ENCODE measurements at places on chromosomes 2 and 18.

DNA sequence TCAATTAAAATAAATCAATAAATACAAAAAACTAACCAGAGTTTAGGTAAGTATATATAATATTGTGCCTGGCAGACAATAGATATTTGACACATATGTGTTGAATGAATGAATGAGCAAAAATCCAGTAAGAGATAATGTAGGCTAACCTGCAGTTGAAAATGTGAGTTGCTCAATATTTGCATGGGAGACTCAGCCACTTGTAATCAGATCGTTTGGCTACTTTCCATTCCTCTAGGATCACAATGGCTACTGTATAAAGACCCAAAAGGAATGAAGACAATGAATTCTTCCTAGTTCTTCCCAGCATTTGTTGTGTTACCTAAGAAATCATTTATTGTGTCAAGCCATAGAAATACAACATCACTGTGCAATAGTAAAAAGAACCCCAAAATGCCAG lies 25.3 kb downstream of the PIEZO2 start:
- no peak for DNase-seq

- DNase-seq = no peak
Measured at GRCh38 chr2:108365656-108366055, 12.1 kb upstream of the SULT1C4 start.

- no peak for DNase-seq
Measured at GRCh38 chr2:8319219-8319618, 362.6 kb upstream of the ID2 start.

GRCh38 chr2:238285653-238286082 lies 2.7 kb downstream of the PER2 start:
- no peak for DNase-seq

- no peak for DNase-seq
Measured at GRCh38 chr2:190600293-190601103, 48.4 kb upstream of the NAB1 start.

- no peak for DNase-seq
Measured at GRCh38 chr2:222358876-222359275, 60.1 kb upstream of the PAX3 start.

- DNase-seq = no peak
Measured at GRCh38 chr2:181046833-181047232, 66.4 kb downstream of the UBE2E3 start.

- DNase-seq = no peak
Measured at GRCh38 chr18:47928466-47928865, 2.0 kb downstream of the SMAD2 start.

DNA sequence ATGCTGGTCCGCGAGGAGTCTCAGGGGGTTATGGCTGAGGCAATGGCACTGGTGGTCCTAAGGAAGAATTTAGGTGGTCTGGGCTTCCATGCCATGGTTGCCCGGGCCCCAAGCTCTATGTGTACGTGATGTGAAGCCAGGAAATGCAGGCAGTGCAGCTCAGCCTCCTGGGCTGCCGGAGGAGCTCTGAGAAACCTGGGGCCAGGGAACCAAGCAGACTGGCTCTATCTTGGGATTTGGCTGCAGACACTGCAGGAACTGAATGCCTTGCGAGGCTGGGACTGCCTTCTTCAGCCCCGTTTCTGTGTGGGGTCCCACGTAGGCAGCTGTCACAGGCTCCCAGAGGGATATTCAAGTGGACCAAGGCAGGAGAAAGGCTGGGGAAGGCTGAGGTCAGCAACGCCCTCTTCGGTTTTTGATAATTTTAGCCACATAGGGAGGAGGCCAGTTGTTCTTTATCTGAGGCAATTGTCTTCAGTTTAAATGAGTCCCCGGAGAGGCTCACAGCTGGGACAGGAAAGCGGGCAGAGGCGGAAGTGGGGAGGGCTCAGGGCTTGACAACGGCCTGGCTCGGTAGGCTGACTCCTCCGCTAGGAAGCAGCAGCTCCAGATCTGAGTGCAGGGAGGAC lies 77.7 kb downstream of the RHOB start:
- no peak for DNase-seq

DNA sequence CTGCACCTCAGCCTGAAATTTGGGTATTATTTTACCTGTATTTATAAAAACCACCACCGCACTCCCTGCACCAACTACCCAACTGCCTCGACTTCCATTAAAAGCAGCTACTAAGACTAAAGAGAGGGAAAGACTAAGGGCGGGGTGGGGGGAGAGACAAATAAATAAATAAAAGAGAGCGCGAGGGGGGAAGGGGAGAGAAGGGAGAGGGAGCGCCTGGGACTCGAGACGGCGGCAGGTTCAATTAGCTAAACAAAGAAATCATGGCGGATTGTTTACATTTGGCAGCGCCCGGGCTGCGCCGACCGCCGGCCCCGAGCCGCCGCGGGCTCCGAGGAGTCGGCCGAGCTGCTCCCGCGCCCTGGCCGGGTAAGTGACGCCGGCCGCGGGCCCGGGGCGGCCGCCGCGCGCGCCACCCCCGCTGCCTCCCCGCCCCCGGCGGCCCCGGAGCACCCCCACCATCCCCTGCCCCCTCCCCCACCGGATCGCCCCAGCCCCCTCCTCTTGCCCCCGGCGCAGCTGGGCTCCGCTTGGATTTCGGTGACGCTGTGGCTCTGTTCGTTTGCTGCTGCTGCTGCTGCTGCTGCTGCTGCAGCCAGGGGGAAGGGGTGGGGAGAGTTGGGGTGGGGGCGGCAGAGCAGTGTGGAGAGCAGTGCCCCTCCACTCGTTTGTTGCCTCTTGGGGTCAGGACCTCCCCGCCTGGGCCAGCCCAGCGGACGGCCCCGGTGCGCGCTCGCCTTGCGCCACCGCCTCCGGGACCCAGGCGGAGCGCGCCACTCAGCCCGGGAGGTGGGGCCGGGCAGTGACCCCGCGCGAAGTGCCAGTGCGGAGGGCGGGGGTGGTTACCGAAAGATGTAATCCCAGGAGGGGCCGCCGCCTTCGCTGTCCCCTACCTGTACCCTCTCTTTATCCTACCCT lies 187.2 kb upstream of the FANCL start:
- no peak for DNase-seq

GRCh38 chr2:71675296-71675695 lies 221.9 kb downstream of the DYSF start:
- no peak for DNase-seq

DNA sequence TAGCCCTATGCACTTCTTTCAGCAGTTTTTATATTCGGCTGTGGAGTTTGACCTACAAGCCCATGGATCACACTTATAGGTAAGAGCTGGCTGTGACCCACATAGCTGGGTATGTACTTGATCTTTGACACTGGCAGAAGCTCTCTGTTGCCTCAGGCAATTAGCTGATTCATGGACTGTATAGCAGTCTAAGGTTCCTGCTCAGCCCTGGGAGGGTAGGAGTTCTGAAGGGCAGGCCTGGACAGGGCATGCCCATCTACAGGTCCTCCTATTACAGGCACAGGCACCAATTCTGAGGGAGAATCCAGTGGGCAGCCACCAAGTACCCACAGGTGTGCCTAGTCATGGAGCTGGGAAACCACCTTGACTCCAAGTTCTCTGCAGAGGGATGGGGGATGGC lies 301.8 kb upstream of the GALNT5 start:
- DNase-seq = no peak

- no peak for DNase-seq
Measured at GRCh38 chr2:181780657-181781056, 100.3 kb upstream of the NEUROD1 start.

- DNase-seq = no peak
Measured at GRCh38 chr2:55885127-55885943, 38.2 kb downstream of the EFEMP1 start.
